ENCODE measurements at places on chromosomes 2 and 18. TPM values are rescaled to one million over a fixed set of nuclear protein-coding genes. Genes with fewer than 3 reads are reported as not detected.

Gene CCDC68
- total RNA-seq, result not detected

Gene SP3
- total RNA-seq, result 95.8 TPM

Gene FSIP2
- not detected for total RNA-seq

Gene MROH2A
- not detected for total RNA-seq

Gene GPBAR1
- 0.78 TPM for total RNA-seq

Gene GRP
- not detected for total RNA-seq

Gene UGT1A1
- total RNA-seq, result not detected

Gene CERKL
- total RNA-seq, result not detected

Gene CAPN13
- total RNA-seq, result not detected

Gene CD207
- not detected for total RNA-seq

Gene CFAP210
- not detected for total RNA-seq

Gene KIF5C
- total RNA-seq, result 17.9 TPM

Measured in activated T-helper 1 cell treated with anti-CD3 and anti-CD28 coated beads, Interleukin-12 subunit alpha, Interleukin-12 subunit beta, Interleukin-2, Interleukin-4 antibody, amounts not matched to agents 30 ng/mL and 10 ng/mL and 1 ng/mL, durations not matched to agents 14 hours and 24 hours and 36 hours (primary cell).